ENCODE measurements at places on chromosomes 1 and 21. TPM values are rescaled to one million over a fixed set of nuclear protein-coding genes. Genes with fewer than 3 reads are reported as not detected.

DNA sequence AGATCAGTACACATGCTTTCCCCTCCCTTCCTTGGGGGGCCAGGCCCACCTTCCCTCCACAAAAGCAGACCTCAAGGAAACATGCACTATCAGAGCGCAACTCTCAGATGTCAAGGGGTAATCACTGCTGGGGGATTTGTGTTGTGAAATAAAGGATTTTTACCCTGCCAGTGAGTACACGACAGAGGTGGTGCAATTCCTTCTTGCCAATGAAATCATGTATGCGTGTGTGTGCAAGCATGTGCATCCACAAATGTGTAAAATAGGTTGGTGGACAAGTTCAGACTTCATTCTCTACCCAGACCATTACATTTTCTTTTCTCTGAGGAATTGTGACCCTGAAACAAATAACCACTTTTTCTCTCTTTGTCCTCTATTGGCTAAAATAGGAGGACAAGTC lies 9.8 kb upstream of the NOS1AP start:
- H3K4me1 ChIP-seq: peaks cover 3% of the 10 kb centered on the region
- H3K27ac ChIP-seq: no peak overlapping the region
- H3K36me3 ChIP-seq: no peaks in the 10 kb centered on the region
- no peak overlapping the region for H3K4me3 ChIP-seq

- no peaks in the 10 kb centered on the region for H3K27me3 ChIP-seq
- H3K27ac ChIP-seq: no peak overlapping the region
- no peak for DNase-seq
- no peaks in the 10 kb centered on the region for H3K36me3 ChIP-seq
- no peak overlapping the region for H3K4me3 ChIP-seq
- H3K4me1 ChIP-seq: no peaks in the 10 kb centered on the region
These were observed 1013.2 kb downstream of the MRPL39 start for GRCh38 chr21:24594082-24594481.

DNA sequence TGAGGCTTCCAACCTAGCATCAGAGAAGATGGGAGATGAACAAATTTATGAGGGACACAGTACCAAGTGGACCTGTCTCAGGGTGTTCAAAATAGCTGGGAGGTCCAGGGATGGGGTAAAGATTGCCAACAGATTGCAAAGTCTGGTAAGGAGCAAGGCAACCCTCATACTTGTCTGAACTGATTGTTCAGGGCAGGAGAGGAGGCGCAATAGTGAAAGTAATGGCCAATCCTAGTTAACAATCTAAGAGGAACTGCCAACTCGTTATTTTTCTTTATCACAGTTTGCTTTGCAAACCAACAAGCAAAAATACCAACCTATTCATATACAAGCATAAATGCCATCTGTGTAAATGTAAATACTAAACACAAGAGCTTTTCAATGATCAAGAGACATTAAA lies 78.4 kb upstream of the S1PR1 start:
- H3K4me1 ChIP-seq: no peaks in the 10 kb centered on the region
- no peaks in the 10 kb centered on the region for H3K36me3 ChIP-seq
- no peak overlapping the region for H3K27ac ChIP-seq
- no peaks in the 10 kb centered on the region for H3K27me3 ChIP-seq
- H3K4me3 ChIP-seq: no peak overlapping the region

- no peaks in the 10 kb centered on the region for H3K27me3 ChIP-seq
- no peak for DNase-seq
- no peak overlapping the region for H3K4me3 ChIP-seq
- no peaks in the 10 kb centered on the region for H3K36me3 ChIP-seq
- no peaks in the 10 kb centered on the region for H3K4me1 ChIP-seq
These were observed 211.6 kb upstream of the PLXNA2 start for GRCh38 chr1:208455821-208456220.

DNA sequence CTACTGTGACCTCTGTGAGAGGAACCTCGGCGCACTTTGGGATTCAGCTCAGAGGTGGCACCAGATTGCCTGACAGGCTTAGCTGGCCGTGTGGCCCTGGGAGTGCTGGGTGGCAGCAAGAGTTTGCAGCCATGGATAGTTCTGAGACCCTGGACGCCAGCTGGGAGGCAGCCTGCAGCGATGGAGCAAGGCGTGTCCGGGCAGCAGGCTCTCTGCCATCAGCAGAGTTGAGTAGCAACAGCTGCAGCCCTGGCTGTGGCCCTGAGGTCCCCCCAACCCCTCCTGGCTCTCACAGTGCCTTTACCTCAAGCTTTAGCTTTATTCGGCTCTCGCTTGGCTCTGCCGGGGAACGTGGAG lies 67.5 kb downstream of the DISC1 start:
- peaks cover 6% of the 10 kb centered on the region for H3K36me3 ChIP-seq
- H3K4me1 ChIP-seq: peaks cover 13% of the 10 kb centered on the region
- no peaks in the 10 kb centered on the region for H3K27me3 ChIP-seq
- no peak overlapping the region for H3K4me3 ChIP-seq

DNA sequence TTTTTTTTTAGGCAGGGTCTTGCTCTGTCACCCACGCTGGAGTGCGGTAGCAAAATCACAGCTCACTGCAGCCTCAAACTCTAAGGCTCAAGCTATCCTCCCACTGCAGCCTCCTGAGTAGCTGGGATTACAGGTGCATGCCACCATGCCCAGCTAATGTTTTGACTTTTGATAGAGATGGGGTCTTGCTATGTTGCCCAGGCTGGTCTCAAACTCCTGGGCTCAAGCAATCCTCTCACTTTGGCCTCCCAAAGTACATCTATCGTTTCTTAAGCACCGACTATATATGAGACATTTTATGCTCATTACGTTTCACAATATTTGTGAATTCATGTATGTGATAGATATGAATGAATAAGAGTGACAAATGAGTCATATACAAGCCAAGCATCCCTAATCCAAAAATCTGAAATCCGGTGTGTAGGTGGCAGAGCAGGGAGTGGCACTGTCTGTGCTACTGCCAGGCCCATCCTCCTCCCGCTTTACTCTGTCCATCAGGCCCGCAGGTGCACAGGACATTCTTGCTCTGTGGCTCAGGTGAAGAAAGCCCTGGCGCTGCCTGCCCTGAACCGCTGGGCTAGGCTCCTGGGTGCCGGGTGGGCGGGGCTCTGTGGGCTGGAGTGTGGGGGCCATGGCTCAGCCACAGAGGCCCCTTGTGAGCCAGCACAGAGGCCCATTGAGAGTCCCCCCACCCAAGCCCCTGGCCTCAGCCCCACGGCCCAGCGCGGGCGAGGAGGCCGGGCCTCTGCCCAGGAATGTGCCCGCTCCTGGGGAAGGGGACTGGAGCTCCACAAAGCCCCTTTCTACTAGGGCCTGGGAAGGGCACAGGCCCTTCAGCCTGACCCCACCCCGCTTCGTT lies 45.3 kb downstream of the HSPG2 start:
- H3K27me3 ChIP-seq: no peaks in the 10 kb centered on the region
- no peak overlapping the region for H3K4me3 ChIP-seq
- no peak for DNase-seq
- H3K36me3 ChIP-seq: peaks cover 54% of the 10 kb centered on the region

DNA sequence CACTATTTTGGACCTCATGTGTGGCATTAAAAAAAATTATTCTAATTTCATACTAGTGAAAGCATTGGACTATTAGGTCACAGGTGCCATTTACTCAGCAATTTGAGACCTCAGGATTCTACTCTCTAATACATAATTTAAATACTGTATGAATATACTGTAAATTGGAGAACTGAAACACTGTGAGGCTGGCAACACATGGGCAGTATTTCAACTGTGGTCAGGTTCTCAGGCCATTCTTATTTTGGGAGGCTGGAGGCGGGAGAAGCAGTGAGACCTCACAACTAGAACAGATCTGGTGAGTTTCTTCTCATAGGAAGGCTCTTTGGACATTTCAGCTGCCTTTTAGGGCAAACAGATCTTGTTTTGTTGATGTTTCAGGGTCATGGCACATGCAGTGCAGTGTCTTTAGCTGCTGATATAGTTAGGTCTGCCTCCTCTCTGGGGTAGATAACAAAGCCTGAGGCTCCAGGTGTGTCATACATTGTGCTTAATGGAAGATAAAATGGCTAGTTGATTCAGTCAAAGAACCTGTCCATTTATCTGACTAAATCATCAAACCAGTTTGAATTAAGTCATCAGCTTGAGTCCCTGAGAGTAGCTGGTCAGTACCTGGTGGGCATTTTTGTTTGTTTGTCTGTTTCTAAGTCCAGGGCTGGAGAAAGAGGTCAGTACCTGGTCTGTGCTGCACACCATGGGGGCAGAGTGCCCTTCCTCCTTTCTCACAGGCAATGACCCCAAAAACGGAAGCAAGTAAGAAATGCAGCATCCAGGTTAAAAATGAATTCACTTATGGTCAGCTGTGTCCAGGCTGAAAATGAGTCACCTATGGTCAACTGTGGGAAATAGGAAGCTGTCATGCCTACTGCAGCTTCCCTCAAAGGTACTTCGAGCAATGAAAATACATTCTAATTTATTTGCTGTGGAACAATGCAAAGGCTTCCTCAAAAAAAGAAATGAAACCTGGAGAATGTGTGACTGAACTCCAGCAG lies 216.2 kb downstream of the SDCCAG8 start:
- H3K27ac ChIP-seq: no peak overlapping the region
- H3K4me3 ChIP-seq: no peak overlapping the region
- H3K27me3 ChIP-seq: no peaks in the 10 kb centered on the region
- peaks cover 11% of the 10 kb centered on the region for H3K4me1 ChIP-seq

DNA sequence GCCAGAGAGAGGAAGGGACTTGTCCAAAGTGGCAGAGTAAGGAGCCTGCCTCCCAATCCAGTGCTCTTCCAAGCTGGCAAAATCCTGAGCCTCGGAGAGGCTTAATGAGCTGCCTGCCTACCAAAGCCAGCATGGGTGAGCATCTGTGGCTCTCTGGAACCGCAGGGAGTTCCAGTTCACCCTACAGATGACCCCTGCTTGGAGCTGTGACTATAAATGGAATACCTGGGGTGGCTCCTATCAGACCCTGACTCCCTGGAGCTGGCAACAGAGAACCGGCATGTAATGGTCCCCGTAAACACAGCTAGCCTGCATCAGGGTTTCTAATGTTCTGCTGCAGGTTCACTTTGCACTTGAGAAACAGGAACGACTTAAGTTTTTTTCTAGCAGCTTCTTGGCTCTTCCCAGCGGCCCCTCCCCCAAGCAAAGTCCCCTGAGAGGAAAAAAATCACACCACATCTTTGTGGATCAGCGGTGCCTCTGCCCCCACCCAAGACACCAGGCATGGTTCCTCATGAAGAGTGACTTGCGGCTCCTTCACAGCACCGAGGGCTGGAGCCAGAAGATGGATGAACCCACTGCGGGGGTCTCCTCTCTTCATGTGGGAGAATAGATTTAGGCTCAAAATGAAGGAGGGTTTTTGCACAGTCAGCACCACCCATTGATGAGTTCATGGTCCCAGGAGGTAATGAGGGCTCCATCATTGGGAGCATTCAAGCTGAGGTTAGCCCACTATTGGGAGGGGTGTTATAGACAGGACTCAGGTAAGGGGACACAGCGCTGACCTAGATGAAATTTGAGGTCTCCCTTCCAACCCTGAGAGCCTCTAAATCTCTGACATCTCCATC lies 79.0 kb downstream of the SYT2 start:
- DNase-seq: no peak
- no peaks in the 10 kb centered on the region for H3K36me3 ChIP-seq

DNA sequence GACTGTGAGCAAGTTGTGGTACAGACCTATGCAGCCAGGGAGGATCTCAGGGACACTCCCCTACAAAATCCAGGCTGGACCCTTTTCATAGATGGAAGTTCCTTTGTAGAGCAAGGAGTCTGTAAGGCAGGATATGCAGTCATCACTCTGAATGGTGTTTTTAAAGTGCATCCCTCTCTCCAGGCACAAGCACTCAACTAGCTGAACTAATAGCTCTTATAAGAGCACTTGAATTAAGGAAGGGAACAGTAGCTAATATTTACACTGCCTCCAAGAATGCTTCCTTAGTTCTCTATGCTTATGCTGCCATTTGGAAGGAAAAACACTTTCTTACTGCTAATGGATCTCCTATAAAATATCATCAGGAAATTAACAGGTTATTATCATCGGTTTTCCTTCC lies 27.0 kb upstream of the SMYD3 start:
- no peaks in the 10 kb centered on the region for H3K36me3 ChIP-seq
- H3K4me1 ChIP-seq: no peaks in the 10 kb centered on the region
- peaks cover 13% of the 10 kb centered on the region for H3K27me3 ChIP-seq

DNA sequence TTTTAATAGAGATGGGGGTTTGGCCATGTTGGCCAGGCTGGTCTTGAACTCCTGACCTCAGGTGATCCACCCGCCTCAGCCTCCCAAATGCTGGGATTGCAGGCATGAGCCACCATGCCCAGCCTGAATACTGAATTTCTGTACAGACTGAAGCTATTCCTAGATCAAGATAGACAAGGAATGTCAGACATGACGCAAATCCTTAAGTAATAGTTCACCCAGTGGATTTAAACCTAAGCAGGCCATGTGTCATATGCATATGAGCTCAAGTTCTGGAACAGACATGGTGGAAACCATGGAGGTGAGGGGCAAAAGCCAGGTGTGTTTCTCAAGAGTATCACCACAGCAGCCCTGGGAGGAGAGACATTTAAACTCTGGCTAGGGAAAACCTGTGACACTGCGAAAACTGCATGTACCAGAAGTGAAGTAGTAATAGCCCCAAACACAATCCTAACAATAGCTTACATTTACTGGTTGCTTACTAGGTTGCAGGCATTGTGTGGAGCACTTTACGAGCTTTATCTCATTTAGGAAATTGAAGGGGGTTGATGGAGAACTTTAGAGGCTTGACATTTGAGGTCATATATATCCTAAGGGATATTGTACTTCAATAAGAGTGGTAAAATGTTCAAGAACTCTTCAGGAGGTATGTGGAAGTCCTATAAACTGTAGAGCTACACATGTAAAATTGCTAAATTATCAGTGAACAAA lies 31.7 kb upstream of the MAN1A2 start:
- H3K4me3 ChIP-seq: no peak overlapping the region
- DNase-seq: no peak
- no peaks in the 10 kb centered on the region for H3K27me3 ChIP-seq
- H3K27ac ChIP-seq: no peak overlapping the region

DNA sequence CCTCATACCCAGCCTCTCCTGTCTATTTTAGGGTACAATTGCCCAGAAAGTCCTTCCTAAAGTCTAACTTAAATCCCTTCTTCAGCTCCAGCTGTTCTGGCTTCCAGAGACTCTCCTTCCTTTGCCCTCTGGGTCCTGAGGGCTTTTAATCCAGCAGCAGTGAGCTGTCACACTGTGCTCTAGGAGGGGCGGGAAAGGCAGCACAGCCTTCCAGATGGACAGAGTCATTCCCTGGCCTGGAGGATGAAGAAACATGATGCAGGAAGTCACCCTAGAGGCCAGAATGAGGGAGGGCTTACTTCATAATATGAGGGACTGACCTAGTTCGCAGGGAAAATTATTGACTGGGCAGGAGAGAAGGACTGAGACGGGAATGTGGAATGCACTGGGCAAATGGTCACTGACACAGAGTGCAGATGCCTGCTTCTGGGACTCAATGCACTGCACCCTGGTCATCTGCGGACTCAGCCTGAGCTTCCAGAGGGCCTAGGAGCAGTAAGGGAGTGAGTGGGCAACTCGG lies 1.3 kb downstream of the SH2D2A start:
- no peak overlapping the region for H3K4me3 ChIP-seq
- H3K27me3 ChIP-seq: peaks cover 33% of the 10 kb centered on the region
- DNase-seq: peak; percentile 90
- no peaks in the 10 kb centered on the region for H3K36me3 ChIP-seq

GRCh38 chr1:97337250-97338030 lies 583.4 kb downstream of the DPYD start:
- peaks cover 11% of the 10 kb centered on the region for H3K4me1 ChIP-seq
- DNase-seq: peak; percentile 17
- H3K36me3 ChIP-seq: no peaks in the 10 kb centered on the region
- H3K4me3 ChIP-seq: no peak overlapping the region
- no peaks in the 10 kb centered on the region for H3K27me3 ChIP-seq

The TDRD5 gene
- total RNA-seq: not detected

The ECM1 gene
- 17.2 TPM for total RNA-seq

The HEYL gene
- total RNA-seq: not detected

The S100A14 gene
- not detected for total RNA-seq

The C8B gene
- not detected for total RNA-seq

The LAMC2 gene
- total RNA-seq: 2.3 TPM

The SLAMF9 gene
- total RNA-seq: 0.28 TPM

The CFAP141 gene
- not detected for total RNA-seq

The RRAGC gene
- total RNA-seq: 11.7 TPM

The FAM177B gene
- not detected for total RNA-seq

Data from IMR-90 (cell line).